ENCODE measurements at places on chromosomes 7 and 10.

DNA sequence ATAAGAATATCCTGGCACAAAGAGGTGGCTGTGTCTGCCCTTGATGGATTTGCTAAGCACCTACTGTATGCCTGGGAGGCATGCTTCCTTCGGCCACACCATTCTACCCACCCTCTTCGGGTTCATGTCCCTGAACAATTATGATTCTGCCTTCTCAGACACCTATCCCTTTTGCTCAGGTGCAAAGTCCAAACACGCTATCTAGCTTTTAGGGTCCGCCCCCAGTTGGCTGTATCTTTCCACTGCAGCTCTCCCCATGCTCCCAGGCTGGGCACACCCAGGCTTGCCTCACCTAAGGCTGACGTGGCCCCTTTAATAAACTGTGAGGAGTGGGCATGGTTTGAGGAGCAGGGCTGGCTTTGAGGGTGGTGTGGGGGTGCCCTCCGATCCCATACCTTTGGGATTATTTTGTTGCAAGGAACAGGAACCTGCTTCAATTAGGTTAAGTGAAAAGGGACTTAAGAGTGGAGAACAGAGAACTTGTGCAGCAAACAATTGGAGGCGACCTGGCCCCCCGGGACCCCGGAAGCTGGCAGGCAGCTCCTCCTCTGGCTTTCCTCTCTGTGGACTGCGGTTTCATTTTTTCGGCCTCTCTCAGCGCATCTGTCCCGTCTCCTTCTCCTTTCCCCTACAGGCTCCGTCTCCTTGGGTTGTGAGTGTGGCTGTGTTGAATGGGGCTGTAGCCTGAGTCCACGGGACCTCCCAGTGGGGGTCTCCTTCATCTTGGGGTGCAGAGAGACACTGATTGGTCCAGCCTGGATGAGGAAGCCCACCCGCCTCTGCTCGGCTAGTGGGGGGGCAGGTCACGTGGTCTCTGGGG, 3.8 kb downstream of the CLIP2 start:
- no peak for DNase-seq

DNA sequence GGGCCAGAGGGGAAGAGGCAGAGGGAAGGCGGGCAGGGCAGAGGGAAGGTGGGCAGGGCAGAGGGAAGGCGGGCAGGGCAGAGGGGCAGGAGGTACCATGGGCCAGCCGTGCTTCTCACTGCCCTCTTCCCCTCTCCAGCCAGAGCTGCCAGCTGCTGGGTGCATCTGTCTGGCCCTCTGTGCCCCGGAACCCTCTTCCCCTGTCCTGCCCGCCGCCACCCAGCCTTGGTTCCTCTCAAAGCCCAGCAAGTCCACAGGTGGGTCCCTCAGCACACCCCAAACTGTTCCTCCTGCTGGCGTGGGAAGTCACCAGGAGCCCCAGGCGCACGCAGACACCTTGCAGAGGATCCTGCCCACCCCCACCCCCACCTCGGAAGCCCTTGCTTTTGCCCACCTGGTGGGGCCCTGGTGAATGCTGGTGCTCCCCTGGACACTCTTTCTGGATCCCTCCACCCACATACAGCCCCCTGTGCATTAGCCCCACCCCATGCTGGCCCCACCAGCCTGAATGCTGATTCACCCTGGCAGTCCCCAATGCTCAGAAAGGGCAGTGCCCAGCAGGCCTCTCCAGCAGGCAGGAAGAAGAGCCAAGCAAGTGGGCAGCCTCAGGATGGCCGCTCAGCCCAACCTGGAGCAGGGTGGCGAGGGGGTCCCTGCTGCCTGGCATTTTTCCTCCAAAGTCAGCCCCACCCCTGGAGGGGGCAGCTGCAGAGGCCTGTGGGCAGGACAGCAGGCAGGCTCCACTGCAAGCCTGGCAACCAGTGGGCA, 1.9 kb upstream of the PWWP2B start:
- DNase-seq: no peak

GRCh38 chr7:113263749-113264148, 145.4 kb upstream of the SMIM30 start:
- peak; percentile 27 for DNase-seq

GRCh38 chr10:110918269-110918642, 724 bp downstream of the BBIP1 start:
- DNase-seq: peak; percentile 96

DNA sequence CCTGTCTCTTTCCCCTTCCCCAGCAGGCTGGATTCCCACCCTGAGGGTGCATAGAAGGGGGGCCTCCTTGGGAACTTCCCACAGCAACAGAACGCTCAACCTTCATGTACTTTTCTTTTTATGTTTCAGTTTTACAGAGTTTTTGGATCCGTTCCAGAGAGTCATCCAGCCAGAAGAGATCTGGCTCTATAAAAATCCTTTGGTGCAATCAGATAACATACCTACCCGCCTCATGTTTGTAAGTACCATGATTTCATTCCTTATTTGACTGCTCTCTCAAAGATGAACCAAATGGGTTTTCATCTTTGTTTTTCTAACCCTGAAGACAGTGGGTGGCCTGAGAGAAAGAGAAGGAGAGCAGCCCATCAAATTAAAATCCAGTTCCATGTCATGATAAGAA, 46.7 kb downstream of the PLPP4 start:
- DNase-seq: no peak

GRCh38 chr10:78997635-78998618, 70.8 kb upstream of the ZMIZ1 start:
- DNase-seq: no peak

DNA sequence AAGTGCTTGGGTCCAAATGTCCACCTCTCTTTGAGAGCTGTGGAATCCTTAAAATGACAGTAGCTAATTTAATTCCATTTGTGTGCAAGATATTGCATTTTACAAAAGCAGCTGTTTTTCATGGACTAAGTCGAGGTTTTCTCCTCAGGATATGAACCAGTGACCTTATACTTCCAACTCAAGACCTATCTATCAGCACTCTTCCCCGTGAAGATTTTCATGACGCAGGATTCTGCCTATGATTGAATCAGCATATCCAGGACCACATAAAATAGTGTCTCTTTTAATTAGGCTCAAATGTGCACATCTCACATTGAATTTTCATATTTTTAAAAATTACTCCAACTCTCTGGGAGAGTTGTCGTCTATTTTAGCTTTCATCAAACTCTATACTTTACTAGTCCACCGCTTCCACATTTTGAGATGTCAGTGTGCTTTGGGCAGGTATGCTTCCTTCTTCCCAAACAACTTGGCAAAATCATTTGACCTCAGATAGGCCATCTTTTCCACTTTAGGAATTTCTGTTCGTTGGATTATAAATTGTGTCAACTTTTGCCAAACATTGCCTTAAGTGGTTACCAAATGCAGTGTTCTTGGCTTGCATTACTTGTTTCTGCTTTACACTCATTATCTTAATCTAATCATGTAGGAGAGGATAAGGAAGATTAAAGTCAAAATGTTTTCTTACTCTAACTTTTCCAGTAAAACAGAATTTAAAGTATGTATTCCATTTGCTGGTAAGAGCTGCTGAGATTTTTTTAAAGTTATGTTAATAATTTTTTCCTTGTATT, 39.4 kb downstream of the SEMA3A start:
- DNase-seq: no peak

DNA sequence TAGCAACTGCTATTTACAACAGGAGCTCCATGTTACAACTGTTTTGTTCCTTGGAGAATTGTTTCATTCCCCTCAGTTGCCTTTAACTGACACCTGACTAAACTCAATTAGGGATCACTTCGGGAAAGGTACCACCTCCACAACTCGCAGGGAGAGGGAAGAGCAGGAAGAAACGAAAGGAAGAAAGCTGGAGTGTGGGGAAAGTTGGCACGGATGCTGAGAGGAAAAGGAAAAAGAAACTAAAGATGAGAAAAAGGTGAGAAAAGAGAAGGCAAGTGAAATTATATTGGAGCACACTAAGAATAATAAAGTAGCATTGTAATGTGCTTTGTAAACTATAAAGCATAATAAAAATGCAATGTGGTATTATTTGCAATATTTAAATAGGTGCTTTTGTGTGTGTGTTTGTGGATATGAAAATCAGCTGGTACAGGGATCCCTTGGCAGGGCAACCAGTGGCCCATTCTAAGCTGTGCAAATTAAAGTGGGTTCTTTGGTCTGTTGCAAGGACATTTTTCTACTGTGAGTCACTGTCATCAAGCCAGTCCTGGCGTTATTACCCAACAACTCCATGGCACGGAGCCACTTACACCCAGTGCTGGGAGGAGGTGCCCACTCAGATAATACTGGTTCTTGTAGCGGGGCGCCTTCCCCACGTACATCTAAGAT, 45.9 kb downstream of the HIPK2 start:
- DNase-seq: peak; percentile 25

DNA sequence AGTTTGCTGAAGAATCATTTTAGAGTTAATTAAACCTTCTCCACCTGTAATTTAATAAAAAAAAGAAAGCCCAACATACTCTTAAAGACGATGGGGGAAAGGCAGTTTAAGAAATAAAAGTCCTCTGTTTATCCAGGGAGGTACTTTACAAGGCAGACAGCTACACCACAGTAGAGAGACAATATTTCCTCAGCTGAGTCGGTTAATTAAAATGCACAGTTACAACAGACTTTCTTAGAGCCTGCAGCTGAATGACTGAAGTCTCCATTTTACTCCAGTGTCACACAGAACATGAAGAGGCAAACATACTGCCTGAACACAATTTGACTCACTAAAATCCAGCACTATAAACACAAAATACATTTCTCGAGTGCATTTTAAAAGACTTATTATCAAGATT, 15.1 kb downstream of the LRRTM3 start:
- DNase-seq: no peak

GRCh38 chr10:11110539-11110938, 92.9 kb downstream of the CELF2 start:
- no peak for DNase-seq

Data from NCI-H510A treated with DMSO at 0.1 percent for 48 hours (cell line).